ENCODE measurements at places on chromosomes 3 and 15. TPM values are rescaled to one million over a fixed set of nuclear protein-coding genes. Genes with fewer than 3 reads are reported as not detected.

Gene PDZRN3
- total RNA-seq, result 28.0 TPM

Gene TXNRD3
- total RNA-seq, result 7.9 TPM

Gene CP
- total RNA-seq, result 0.98 TPM

Gene MAP1A
- total RNA-seq, result 35.2 TPM

Gene IL20RB
- total RNA-seq, result 0.25 TPM

Gene DUOXA2
- not detected for total RNA-seq

Gene MYRIP
- total RNA-seq, result 8.6 TPM

Gene EFL1
- total RNA-seq, result 29.3 TPM

Gene THRB
- total RNA-seq, result 54.1 TPM

Gene SLC24A5
- total RNA-seq, result not detected

Gene FAM107A
- 32.2 TPM for total RNA-seq

Gene PYGO1
- total RNA-seq, result 42.5 TPM

Gene NR1I2
- total RNA-seq, result 0.74 TPM

Gene SLC2A2
- total RNA-seq, result not detected

Gene ZNF660
- 11.3 TPM for total RNA-seq

Gene DGKG
- 3.7 TPM for total RNA-seq

Gene CD80
- total RNA-seq, result 0.49 TPM

Gene HIGD1A
- total RNA-seq, result 87.8 TPM

Gene AHSG
- not detected for total RNA-seq

Gene POPDC2
- total RNA-seq, result 1.5 TPM

Gene FANCD2OS
- not detected for total RNA-seq

Gene SPTBN5
- total RNA-seq, result 0.25 TPM

Gene SI
- not detected for total RNA-seq

Gene CDCP1
- total RNA-seq, result 0.98 TPM

Gene DAZL
- not detected for total RNA-seq

Gene CSPG4
- total RNA-seq, result 6.6 TPM

All from temporal lobe (tissue), 4 donors.